ENCODE measurements at places on chromosomes 4 and X. TPM values are rescaled to one million over a fixed set of nuclear protein-coding genes. Genes with fewer than 3 reads are reported as not detected.
A peak's percentile ranks its signal among the peaks of the same experiment; 100 is the strongest.

Gene RBM47
- 0.48 TPM for total RNA-seq

Gene AFM
- not detected for total RNA-seq

Gene FAM184B
- total RNA-seq, result 0.16 TPM

Gene CTAG1A
- total RNA-seq, result not detected

DNA sequence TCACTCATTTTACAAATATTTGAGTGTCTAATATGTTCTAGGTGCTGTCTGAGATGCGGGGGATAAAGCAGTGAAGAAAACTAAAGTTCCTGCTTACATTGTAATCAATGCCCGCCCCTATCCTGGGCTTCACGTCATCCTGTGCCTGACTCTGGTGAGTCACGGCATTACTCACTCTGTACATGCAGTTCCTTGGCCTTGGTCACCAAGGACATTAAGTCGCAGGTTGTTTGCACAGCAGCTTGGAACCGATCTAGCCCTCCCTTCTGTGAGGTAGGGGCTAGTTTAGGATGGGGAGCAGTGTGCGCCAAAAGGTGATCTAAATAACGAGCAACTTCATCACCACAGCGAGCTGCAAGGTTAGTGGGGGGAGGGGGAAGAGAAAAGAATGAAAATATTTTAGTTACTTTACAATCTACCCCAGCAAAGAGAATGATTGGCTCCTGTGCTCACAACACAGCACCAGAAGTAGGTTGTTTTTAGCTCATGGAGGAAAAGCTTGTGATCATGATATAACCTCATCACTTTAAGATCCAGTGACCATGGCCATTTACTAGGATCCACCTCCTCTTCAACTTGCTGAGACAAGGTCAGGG, 48.0 kb upstream of the HDAC8 start:
- no peaks in the 10 kb centered on the region for H3K27me3 ChIP-seq
- peaks cover 2% of the 10 kb centered on the region for H3K36me3 ChIP-seq
- H3K27ac ChIP-seq, result no peak overlapping the region
- H3K4me3 ChIP-seq, result no peak overlapping the region
- no peak for DNase-seq

- H3K36me3 ChIP-seq, result no peaks in the 10 kb centered on the region
- H3K27me3 ChIP-seq, result no peaks in the 10 kb centered on the region
- peaks cover 14% of the 10 kb centered on the region for H3K4me1 ChIP-seq
Observed at GRCh38 chr4:4260185-4260751, 12.2 kb upstream of the TMEM128 start.

- no peak for DNase-seq
- no peak overlapping the region for H3K4me3 ChIP-seq
- H3K36me3 ChIP-seq, result no peaks in the 10 kb centered on the region
- H3K27ac ChIP-seq, result no peak overlapping the region
Observed at GRCh38 chr4:184228056-184228705, 10.5 kb upstream of the ENPP6 start.

DNA sequence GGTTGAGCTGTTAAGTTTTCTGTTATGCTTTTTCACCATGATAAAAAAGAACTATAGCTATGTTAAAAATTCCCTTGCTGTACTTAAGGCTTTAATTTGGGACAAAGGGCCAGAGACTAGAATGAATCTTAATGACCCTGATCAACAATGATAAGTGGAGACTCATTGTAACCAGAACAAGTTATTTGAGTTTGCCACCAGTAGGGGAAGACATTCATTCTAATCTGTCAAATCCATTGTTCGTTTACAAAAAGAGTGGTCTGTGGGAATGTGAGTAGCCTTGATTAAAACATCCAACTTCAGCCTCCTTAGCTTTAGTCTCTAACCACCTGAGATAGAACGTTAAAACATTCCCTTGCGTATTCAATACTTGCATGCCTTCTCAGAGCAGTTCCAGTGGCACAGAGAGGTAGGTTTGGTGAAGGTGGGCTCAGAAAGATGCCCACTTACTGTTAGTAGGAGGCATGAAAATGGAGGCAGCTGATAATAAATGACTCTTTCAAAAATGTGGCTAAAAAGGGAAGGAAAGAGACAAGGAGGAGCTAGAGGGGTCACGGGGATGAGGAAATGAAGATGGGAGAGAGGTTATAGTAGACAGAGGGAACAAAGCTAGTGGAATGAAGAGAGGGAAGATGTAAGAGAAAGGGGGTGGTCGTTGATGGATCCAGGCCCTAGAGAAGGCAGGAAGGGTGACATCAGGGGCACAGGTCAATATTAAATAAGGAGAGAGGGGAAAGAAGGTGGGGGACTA, 66.2 kb downstream of the EGF start:
- no peak overlapping the region for H3K4me3 ChIP-seq
- peak overlapping the region; percentile 3 for H3K27ac ChIP-seq
- DNase-seq, result no peak
- no peaks in the 10 kb centered on the region for H3K36me3 ChIP-seq

- H3K4me3 ChIP-seq, result no peak overlapping the region
- no peak for DNase-seq
- no peaks in the 10 kb centered on the region for H3K4me1 ChIP-seq
Observed at GRCh38 chrX:23704673-23705206, 37.4 kb downstream of the PRDX4 start.

DNA sequence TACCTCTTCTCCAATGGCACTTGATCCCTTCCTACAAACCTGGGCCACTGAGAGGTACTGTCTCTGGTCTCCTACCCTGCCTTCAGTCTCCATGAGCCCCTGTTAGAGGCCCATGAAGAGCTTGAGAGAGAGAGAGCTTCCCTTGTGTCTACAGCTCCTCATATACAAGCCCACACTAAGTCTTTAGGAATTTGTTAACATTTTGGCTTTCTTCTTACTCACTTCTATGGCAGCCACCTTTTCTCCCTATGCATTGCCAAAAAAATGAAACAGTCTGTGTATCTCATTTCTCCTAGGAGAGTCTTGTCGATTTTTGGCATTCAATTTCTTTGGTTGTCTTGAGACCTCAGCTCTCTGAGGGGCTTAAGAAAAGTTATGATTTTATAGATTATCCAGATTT, 90.9 kb upstream of the LNX1 start:
- peaks cover 7% of the 10 kb centered on the region for H3K4me1 ChIP-seq
- H3K27ac ChIP-seq, result no peak overlapping the region
- H3K4me3 ChIP-seq, result no peak overlapping the region
- no peaks in the 10 kb centered on the region for H3K27me3 ChIP-seq
- DNase-seq, result no peak
- no peaks in the 10 kb centered on the region for H3K36me3 ChIP-seq
